ENCODE measurements at places on chromosomes 12 and 14.

GRCh38 chr12:48004053-48004941 lies at the start of gene COL2A1:
Gene COL2A1, minus strand, starts transcription at chr12:48004476. Its CDS starts 155 bp downstream, at chr12:48004321.
- no peak for DNase-seq

DNA sequence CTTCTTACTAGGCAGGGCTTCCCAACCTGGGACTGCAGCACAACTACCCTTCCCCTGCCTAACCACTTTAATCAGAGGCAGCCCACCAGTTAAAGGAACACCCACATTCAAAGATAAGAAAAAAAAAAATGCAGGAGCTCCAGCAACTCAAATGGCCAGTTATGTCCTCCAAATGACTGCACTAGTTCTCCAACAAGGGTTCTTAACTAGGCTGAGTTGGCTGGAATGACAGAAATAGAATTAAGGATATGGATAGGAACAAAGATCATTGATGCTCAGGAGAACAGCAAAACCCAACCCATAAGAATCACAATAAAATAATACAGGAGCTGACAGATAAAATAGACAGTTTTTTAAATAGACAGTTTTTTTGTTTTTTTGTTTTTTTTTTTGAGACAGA lies 154.2 kb downstream of the PLCZ1 start:
- DNase-seq: no peak

DNA sequence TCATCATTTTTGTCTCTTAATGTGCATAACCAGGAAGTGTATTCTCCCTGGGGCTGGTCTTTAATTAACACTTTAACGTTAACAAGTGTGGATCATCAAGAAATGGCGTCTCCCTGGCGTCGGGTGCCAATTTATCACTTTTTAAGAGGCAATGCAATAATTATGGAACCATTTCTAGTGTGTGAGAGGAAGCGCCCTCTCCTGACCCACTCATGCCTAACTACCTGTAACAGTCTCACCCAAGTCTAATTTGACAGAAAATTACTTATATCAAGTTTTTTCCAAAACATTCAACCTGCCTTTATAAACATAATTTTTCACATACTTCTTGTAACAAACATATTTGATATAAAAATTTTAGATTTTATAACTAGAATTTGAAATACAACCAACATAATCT lies 905.3 kb upstream of the MDGA2 start:
- DNase-seq: no peak

- DNase-seq: no peak
Measured at GRCh38 chr12:120479458-120479857, 9.9 kb upstream of the SRSF9 start.

GRCh38 chr12:68772714-68773113 lies 26.7 kb downstream of the SLC35E3 start:
- DNase-seq: no peak

- no peak for DNase-seq
Measured at GRCh38 chr12:15527201-15528080, 205.1 kb downstream of the PTPRO start.

DNA sequence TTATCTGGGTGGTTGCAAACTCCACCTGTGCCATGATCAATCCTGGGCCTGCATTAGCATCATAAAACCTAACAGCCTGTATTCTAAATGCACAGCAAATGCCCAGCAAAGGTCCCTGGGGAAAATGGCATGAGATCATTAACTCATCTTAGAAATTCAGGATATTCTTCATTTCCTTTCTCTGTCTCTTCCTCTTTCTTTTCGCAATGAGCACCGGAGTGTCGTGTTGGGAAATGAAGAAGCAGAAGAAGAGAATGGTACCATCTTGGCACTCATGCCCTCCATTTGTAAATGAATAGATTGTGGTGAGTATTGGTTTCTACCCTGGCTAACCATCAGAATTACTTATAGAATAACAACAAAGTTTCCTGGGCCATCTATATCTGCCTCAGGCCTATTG lies 193.6 kb downstream of the GALC start:
- DNase-seq: no peak

GRCh38 chr12:93015871-93016751 lies 87.0 kb upstream of the EEA1 start:
- no peak for DNase-seq

DNA sequence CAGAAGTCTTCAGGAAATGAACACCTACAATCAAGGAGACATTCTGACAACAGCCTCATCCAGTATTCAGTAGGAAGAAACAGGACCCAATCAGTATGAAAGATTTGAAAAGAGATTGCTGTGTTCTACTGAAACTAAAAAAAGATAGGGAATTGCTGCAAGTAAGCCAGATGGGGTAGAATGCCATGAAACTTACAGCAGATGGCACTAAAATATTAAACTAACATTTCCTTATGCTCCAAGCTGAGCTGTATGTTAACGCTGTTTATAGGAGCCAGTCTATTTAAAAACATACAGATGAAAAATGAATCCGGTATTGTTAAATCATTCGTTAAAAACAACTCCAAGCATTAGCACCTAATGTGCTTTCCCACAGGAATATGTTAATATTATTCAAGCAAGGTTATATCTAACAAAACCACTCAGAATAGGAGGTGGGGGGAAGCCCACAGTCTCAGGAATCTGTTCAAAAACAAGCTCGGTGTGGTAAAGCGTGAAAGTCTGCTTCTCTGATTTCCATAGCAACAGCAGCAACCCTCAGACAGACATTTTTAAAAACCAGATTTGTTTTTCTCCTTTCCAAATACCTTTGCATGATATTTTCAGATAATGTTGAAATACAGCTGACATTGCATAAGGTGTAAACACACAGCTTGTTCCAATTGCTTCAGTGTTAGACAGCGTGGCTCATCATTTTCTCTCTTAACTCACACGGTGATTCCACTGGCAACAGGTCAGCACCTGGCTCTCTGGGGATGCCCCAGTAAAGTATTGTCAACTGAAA lies 131.4 kb upstream of the CCDC175 start:
- no peak for DNase-seq

GRCh38 chr12:120093592-120094355 lies 22.8 kb downstream of the RAB35 start:
- no peak for DNase-seq

DNA sequence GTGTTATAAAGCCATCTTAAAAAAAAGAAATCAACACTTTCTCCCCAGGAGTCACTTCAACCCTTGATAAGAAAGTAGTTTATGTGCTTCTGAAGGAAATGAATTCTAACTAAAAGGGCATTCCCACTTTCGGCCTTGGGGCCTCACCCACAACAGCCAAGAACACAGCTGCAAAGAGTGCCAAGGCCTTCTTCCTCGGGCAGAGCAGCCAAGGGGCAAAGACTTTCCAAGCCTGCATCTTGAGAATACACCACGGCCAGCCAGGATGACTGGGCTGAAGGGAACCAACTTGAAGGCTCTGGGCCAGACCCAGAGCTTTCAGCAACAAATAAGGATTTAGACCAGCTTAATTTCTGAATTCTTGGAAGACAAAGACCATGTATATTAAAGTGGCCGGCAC lies 60.4 kb upstream of the FOXN3 start:
- DNase-seq: no peak

GRCh38 chr12:31300341-31300740 lies 25.6 kb downstream of the SINHCAF start:
- no peak for DNase-seq

- DNase-seq: no peak
Measured at GRCh38 chr14:53842938-53843337, 113.7 kb downstream of the BMP4 start.

GRCh38 chr14:96252323-96252998 lies 3.5 kb upstream of the BDKRB1 start:
- DNase-seq: no peak

- DNase-seq: no peak
Measured at GRCh38 chr12:30870491-30871265, 55.9 kb upstream of the TSPAN11 start.

- DNase-seq: no peak
Measured at GRCh38 chr12:25787701-25788100, 170.8 kb upstream of the RASSF8 start.

DNA sequence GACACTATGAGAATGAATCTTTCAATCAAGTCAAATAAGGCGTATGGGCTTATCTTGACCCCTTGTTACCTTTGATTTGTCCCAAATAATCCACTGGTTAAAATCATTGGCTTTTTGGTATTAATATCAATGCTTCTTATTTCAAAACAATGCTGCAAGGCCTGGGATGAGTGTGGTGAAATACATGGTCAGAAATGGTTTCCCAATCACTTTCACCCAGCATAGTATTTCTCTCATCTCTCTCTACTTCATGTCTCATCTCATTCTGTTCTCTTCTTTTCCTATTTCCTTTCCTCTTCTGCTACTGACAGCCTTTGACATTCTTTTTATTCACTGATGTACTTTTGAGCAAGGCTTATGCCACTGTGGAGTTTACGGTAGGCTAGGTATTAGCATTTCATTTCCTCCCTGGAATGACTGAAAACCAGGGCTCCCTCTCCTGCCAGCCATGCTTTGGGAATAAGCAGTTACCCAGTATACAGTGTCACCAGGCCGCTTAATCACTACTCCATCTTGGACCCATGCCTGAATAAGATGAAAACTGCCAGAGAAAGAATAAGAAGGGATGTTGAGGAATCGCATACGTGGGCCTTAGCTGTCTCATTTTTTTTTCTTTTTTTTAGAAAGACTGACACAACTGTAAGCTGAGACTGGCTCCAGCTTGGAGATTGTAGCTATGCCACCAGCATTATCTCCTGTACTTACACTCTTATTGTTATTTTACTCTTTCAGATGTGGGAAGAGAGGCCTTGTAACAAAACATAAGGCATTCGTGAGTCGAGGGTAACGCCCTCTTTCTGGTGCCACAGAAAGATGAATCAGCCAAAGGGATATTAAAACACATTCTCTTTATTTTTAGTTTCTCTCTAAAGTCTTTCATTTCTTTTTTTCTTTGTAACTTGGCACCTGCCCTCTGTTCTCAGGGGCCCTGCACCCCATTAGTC lies 53.5 kb downstream of the IGF1 start:
- no peak for DNase-seq

DNA sequence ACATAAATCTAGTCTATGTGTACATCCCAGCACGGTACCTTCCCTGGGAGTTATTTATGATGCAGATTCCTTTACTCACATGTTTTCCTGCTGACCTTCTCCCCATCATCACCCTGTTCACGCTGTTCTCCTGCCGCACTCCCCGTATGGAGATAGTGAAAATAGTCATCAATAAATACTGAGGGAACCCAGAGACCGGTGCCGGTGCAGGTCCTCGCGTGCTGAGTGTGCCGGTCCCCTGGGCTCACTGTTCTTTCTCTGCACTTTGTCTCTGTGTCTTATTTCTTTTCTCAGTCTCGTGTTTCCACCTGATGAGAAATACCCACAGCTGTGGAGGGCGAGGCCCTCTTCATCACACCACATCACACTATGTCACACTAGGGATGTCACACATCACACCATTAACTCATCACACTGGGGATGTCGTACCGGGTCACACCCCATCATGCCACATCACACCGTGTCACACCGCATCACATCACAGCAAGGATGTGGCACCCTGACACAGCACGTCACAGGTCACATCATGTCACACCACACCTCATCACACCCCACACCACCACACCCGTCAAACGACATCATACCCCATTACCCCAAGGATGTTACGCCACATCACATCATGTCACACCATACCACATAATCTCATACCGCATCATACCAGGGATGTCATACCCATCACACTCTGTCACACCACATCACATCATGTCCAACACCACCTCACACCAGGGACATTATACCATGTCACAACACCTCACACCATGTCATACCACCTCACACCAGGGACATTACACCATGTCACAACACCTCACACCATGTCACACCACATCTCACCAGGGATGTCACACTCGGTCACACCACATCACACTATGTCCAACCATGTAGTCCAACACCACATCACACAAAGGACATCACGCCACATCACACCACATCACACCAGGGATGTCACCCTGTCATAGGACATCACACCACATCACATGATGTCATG lies 207.0 kb downstream of the TMEM121 start:
- no peak for DNase-seq

DNA sequence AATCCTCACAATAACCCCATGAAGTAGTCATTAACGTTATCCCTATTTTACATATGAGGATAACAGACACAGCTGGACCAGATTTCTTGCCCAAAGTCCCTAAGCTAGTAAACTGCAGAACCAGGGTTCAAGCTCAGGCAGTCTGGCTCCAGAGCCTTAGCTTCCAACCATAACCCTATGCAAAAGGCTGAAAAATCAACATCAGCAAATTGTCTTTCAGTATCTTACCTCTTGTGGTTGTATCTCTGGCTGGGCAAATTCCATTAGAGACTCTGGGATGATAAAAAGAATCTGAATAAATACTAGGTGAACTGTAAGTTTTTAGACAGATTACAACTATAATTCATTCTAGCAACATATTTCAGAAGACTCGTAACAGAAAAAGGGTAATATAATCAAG lies 24.7 kb downstream of the CAPRIN2 start:
- no peak for DNase-seq
